ENCODE measurements at places on chromosomes 2 and 18.
A peak's percentile ranks its signal among the peaks of the same experiment; 100 is the strongest.

- DNase-seq: no peak
Observed at GRCh38 chr18:59915606-59916005, 15.8 kb downstream of the PMAIP1 start.

GRCh38 chr2:112733871-112734270 lies 13.1 kb downstream of the NT5DC4 start:
- DNase-seq: no peak

DNA sequence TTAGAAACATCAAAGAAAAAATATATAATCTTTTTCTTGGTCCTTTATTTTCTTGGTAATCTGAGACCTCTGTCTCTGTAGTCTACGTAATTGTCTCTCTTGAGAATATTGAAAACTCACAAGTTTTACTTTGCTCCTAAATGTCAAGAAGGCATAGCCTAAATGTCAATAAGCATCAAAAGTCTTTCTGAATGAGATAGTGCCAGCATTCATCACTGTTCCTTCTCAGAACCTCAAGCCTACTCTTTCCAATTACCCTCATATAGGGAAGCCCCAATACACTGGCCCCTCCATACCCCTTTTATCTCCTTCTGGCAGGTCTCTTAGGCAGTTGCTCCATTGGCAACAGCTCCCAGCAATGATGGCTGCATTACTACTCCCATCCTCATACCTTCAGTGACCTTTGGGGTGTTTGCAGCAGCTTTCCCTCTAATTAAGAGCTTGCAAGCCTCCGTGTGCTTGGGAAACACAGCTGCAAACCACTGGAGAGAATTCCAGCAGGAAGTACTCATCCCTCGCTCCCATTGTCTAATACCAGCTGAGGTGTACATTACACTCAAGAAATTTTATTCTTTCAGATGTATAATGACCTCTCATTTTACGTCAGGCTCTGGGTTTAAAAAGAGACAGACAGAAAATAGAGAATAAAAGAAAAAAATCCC lies 95.8 kb downstream of the KYNU start:
- DNase-seq: no peak

- no peak for DNase-seq
Observed at GRCh38 chr2:46469116-46469515, 10.2 kb upstream of the TMEM247 start.

GRCh38 chr2:73265298-73266060 lies 18.8 kb downstream of the FBXO41 start:
- no peak for DNase-seq

DNA sequence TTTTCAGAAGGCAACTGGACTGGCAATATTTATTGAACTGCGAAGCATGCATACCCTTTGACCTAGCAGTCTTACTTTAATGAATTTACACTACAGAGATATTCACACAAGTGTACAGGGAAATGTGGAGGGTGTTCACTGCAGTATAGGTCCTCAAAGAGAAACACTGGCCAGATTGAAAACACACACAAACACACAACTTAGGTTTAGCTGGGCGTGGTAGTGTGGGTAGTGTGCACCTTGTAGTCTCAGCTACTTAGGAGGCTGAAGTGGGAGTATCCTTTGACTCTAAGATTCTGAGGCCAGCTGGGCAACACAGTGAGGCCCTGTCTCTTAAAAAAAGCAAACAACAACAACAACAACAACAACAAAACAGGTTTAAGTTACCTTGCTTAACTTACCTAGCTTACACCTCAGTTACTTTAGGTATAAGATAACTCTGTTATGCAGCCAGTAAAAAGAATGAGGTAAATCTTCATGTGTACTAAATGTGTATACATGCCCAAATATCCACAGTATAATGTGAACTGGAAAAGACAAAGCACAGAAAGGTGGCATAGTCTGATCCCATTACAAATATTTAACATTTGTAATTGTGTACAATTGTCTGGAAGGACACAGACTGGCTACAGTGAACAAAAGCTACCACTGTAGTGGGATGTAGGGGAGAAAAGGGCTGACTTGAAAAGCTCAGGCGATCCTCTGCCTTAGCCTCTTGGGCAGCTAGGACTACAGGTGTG lies 105.9 kb upstream of the FZD5 start:
- no peak for DNase-seq

- peak; percentile 63 for DNase-seq
Observed at GRCh38 chr2:226837334-226837733, 1.5 kb downstream of the RHBDD1 start.

DNA sequence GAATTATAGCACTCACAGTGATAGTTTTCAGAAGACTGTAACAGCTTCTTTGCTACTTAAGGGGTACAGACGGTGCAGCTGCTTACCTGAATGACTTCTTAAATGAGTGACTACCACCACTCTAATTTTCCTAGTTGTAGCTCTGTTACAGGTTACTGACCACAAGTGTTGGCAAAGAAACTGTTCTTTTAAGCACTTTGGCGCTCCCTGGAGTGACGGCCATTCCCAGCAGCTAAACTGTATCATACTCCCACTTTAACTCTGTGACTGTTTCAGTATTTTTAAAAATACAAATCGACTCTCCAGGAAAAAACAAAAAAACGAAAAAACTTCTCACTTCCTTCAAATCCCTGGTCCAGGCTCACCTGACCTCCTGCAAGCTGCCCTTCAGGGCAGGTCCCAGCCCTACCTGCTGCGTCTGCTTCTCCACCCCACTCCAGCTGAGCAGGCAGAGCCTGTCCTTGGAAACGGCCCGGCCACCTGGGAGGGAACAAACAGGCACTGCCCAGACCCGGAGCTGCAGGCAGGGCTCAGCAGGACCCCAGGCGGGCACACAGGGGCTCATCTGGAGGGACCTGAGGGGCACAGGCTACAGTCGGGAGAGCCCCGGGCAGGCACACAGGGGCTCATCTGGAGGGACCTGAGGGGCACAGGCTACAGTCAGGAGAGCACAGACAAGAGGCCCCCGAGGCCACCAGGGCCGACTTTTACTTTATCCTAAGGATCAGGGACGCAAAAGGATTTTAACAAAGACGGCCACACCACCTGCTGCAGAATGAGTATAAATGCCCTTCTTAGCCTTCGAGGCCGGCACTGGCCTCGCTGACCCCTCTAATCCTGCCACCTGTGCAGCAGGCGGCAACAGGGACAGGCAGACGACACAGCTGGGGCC lies 24.5 kb downstream of the SLC66A2 start:
- DNase-seq: no peak

GRCh38 chr2:84040281-84040680 lies 418.8 kb downstream of the SUCLG1 start:
- DNase-seq: no peak

- DNase-seq: no peak
Observed at GRCh38 chr2:26270373-26270772, 25.6 kb downstream of the HADHB start.

GRCh38 chr2:181203916-181204315 lies 223.5 kb downstream of the UBE2E3 start:
- DNase-seq: no peak

DNA sequence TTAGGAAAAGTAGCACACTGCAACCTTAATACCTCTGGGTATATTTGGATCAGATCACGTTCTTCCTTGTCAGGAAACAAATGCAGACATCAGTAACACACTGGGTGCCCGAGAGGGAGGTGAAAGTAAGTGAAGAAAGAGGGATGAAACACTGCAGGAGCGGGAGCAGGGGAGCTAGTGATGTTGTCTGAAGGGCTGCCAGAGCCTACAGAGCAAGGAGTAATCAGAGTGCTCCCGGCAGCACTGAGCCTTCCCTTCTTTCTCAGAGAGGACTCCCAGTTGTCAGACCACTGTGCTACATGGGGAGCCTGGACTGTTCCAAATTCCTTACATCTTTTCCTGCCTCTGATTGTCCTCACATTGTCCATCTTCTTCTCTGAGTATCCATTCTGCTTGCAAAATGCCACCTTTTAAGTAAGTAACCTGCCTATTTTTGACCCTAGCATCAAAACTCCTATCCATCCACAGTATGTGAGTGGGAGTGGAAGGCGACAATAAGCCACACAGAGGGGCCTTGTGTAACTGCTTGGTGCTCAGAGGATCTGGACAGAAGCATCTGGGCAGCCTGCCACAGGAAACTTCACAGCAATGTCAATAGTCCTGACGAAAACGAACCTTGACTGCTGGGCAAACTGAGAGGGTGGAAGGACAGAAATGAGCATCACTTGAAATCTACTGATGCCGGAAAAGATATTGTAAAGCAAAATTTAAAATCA lies 10.8 kb upstream of the NAB1 start:
- DNase-seq: no peak

- DNase-seq: no peak
Observed at GRCh38 chr2:159855557-159856061, 57.6 kb upstream of the CD302 start.

GRCh38 chr2:100784681-100785080 lies 35.3 kb upstream of the NPAS2 start:
- no peak for DNase-seq

- DNase-seq: no peak
Observed at GRCh38 chr2:69693775-69694450, 48.0 kb upstream of the ANXA4 start.

- DNase-seq: no peak
Observed at GRCh38 chr2:6441800-6442199, 423.9 kb downstream of the CMPK2 start.

DNA sequence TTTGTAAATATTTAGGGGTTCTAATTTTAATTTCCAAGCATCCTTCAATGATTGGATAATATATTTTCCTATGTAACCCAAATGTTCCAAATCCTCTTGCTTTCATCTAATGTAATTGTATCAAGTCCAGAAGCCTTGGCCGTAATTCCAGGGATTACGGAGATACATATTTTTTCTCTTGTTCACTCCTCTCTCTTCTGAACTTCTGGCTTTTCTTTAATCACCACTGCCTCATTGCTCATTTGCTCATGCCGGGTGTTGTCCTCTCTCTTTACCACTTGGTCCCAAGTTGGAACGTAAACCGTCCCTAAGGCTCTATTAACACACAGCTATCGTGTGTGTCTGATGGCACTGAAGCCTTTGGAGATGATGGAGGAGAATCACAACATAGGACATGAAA lies 188.7 kb upstream of the COL3A1 start:
- no peak for DNase-seq

GRCh38 chr2:221758076-221758475 lies 186.0 kb upstream of the EPHA4 start:
- peak; percentile 1 for DNase-seq

DNA sequence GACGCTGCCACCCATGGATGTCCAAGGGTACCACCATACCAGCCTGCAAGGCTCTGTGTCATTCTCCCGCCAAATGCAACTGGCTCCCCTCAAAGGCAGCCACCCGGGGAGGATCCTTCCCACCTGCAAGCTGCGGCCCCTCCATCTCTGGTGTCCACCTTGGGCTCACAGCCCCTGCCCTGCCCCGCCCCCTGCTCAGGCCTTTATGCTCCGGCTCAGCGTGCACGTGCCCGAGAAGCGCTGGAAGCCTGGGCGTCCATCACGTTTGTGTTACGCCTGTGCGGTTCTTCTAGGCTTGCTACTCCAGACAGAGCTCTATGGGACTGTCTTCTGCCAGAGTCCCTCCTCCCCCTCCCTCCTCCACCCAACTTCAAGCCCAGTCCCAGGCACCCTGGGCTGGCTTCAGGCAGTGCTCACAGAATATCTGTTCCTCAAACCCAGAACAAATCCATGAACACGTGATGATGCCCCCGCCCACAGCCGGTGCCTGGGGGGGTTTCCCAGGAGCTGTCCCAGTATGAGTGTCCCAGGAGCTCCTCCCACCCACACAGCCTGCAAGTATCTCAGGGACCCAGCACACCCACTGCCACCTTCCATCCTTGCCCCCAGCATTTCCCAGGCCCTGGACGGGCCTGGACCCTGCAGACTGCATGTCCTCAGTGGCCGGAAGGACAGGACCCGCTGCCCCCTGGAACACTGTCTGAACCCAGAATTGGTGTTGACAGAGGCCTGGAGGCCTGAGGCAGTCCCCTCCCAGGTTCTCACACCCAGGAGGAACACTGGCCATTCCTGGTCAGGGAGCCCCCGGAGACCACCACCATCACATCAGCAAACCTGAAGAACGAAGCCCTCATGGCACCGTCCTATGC lies 30.3 kb downstream of the KIF1A start:
- DNase-seq: no peak

- DNase-seq: no peak
Observed at GRCh38 chr2:238498188-238498587, 71.5 kb downstream of the ASB1 start.

DNA sequence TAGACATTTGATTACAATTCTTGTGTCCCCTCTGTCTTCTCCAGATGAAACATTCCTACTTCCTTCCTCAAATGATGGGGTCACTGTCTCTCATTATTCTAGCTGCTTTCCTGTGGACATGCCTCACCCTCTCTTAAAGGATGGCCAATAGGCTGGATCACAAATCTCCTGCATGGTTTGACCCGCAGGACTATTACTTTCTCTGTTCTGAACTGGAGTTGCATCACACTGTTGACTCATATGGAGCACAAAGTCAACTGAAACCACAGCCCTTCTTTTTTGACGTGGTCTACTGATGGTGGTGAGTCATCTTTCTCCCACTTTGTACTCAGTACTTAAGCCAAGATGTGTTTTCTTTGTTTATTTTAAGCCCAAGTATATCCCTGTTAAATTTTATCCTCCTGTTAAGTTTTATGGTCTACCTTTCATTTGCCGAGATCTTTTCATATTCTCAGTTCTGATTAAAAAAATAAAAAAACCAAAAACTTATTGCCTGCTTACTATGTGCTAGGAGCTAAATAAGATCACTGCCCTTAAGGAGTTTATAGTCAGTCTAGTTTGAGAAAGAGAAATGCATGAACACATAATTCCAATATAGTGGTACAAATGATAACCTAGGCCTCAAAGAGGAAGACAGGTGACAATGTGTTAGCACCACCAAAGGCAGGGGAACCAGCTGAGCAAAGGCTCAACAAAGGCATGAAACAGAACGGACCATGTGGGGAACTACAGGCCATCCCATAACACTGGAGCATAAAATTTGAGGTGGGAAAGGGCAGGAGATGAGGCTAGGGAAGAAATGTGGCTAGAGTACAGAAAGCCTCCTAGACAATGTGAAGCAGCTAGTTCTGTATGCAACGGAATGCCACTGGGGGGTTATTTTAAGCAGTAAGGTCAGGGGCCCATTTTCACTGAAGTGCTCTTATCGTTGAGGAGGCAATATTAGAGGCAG lies 67.6 kb upstream of the ZFP36L2 start:
- peak; percentile 97 for DNase-seq

GRCh38 chr18:48815179-48815515 lies 135.6 kb downstream of the SMAD7 start:
- DNase-seq: no peak

- DNase-seq: peak; percentile 94
Observed at GRCh38 chr2:203347375-203347774, 19.2 kb downstream of the ABI2 start.

- peak; percentile 12 for DNase-seq
Observed at GRCh38 chr2:149908726-149909683, 321.4 kb upstream of the MMADHC start.
